ENCODE measurements at places on chromosomes 6 and 20.

- DNase-seq, result no peak
Measured at GRCh38 chr6:11223286-11223864, 9.1 kb downstream of the NEDD9 start.

- DNase-seq, result no peak
Measured at GRCh38 chr6:35485402-35485877, 11.4 kb downstream of the TEAD3 start.

GRCh38 chr20:62413896-62414481 lies 6.9 kb upstream of the CABLES2 start:
- no peak for DNase-seq

DNA sequence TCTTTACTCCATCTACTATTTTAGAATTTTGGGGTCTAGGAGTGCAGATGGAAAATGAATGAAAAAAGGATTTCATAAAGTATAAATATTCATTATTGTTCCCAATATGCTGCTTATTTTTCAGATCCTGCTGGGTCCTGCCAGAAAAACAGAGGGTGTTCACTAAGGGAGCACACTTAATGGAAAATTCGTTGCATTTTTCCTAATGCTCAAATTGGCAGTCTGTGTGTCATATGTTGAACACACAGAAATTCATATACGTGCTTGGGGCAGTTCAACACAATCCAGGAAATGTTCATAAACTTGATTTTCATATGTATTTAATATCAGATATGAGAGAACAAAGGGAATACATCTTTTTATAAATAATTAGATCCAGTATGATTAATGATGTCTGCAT lies 1019.4 kb downstream of the EPHA7 start:
- no peak for DNase-seq

GRCh38 chr20:14538433-14538832 lies 201.0 kb upstream of the FLRT3 start:
- DNase-seq, result no peak

- DNase-seq, result no peak
Measured at GRCh38 chr6:166862287-166862977, 93.9 kb downstream of the RNASET2 start.

- no peak for DNase-seq
Measured at GRCh38 chr6:132673376-132674094, 14.6 kb upstream of the TAAR1 start.

DNA sequence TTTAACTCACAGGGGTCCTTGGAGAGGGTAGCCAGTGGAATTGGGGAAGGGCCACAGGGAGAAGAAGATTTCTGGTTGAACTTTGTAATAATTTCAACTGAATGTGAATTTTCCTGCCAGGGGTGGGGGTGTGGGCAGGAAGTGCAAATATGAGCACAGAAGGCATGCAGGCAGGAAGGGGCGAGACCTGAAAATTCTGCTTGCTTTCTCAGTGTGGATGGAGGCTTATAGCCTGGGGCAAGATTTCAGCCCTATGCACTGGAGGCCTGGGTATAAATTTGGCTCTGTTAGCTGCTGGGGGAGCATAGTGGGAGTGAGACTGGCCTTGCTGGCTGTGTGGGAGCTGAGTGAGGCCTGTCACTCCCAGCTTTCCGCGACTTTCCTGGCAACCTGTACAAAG lies 54.4 kb downstream of the PERP start:
- no peak for DNase-seq

- no peak for DNase-seq
Measured at GRCh38 chr6:75098709-75099108, 107.1 kb downstream of the COL12A1 start.

GRCh38 chr6:45297320-45297719 lies 30.8 kb upstream of the RUNX2 start:
- no peak for DNase-seq

GRCh38 chr6:113115196-113115595 lies 741.9 kb upstream of the MARCKS start:
- no peak for DNase-seq

DNA sequence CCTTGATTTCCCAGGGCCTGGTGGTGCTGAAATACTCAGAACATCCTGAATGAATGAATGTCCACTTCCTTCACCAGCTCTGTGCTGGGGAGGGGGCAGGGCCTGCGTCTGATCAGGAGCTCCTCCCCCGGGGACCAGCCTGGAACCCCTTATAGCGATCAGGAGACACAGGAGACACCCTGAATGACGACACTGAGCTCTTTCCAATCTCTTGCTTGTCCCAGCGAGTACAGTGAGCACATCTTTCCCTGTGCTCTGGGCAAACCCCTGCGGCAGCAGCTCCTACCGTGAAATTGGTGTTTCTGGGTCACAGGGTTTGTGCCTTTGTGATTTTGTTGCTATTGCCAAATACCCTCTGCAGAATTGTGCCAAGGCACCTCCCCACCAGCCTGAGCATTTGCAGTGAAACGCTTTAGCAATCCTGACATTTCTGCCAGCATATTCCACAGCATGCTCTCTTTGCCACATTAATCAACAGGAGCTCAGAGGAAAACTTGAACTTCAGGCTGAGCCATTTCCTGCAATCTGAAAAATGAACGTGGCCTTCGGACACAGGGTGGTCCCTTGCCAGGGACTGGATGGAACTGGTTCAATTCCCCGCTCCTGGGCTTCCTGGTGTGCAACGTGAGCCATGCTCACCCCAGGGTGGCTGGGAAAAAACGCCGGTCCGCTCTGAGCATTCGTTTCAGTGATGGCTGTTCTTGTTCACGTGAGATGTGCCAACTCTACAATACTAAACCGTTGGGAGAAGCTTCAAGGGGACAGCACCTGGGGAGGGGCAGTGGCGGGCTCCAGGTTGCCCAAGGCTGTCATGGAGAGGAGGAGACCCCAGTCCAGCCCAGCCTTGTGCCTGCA lies 23.1 kb upstream of the MRGBP start:
- no peak for DNase-seq

DNA sequence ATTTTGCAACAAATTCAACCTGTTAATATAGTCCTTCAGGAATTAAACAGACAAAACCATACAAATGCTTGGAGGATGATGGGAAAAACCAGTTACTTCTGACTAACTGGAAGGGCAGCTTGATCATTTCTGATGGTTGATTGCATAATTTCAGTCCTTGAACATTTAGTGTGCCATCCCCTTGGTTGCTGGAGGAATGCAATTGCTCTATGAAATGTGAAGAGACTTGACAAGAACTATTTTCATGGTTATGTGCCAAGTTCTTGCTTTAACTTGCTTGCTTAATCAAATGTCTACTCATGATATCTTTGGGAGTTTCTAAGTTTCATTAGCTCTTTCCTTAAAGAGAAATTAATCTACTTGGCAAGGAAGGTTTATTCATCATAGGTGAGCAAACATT lies 45.2 kb downstream of the ANKEF1 start:
- no peak for DNase-seq

DNA sequence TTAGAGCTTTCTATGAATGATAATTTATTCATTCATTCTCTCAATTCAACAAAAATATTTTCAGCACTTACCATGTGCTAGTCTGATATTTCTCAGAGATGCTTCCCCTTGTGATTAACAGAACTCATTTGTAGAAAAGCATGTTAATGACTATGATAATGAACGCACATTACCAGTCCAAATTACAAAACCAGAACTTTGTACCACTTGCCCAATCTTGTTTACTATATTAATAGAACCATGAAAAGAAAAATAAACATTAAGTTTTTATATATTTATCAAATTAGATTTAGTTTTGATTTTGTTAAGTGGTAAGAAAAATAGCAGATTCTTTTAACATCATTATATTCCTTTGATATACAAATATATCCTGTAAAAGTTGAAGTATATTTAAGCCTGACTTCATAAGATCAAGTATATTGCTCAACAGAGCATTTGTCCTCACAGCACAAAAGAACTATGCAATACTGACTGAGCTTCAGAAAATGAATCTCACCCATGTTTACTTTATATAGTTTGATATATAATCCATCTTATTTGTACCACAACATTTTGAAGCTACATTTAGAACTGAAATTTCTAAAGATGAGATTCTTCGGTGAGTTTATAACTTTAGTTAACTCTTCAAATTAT lies 48.9 kb downstream of the TMEM244 start:
- DNase-seq, result no peak

- DNase-seq, result no peak
Measured at GRCh38 chr6:108762394-108762793, 85.8 kb upstream of the ARMC2 start.

DNA sequence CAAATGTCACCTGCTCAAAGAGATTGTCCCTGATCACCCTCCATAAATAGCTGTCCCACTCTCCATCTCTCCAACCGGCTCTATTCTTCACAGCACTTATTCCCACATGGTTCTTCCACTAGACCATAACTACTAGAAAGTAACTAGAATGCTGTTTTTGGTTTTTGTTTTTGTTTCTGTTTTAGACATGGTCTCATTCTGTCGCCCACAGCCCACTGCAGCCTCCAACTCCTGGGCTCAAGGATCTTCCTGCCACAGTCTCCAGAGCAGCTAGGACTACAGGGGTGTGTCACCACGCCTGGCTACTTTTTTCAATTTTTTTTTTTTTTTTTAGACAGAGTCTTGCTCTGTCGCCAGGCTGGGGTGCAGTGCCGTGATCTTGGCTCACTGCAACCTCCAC lies 12.2 kb downstream of the MMP24 start:
- no peak for DNase-seq

GRCh38 chr6:129966125-129966524 lies 52.3 kb upstream of the L3MBTL3 start:
- DNase-seq, result no peak

DNA sequence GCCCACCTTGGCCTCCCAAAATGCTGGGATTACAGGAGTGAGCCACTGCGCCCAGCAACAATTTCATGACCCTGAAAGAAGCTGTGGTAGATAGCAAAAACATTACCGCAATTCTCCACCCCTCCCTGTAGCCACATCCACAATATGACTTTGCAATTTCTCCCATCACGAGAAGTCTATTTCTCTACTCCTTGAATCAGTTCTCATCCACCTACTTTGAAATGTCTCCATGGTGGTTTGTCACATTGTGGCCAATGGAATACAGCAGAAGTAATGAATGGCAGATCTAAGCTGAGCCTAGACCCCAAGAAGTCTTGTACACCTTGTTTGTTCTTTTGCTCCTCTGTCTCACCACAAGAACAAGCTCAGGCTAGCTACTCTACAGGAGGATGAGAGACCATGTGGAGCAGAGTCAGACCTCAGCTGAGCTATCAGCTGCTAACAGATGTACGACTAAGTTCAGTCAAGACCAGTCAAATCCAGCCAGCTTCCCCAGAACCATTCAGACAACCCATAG lies 6.3 kb downstream of the OXT start:
- no peak for DNase-seq

- DNase-seq, result no peak
Measured at GRCh38 chr20:48041078-48041780, 255.9 kb upstream of the SULF2 start.

GRCh38 chr6:123575188-123575587 lies 61.6 kb downstream of the TRDN start:
- DNase-seq, result no peak

GRCh38 chr6:16688984-16689636 lies 72.2 kb downstream of the ATXN1 start:
- no peak for DNase-seq

Measured in hippocampal formation (tissue), 2 donors.